Cardiac fibroblast (primary cell): ENCODE measurements at places on chromosomes 7 and 10.

DNA sequence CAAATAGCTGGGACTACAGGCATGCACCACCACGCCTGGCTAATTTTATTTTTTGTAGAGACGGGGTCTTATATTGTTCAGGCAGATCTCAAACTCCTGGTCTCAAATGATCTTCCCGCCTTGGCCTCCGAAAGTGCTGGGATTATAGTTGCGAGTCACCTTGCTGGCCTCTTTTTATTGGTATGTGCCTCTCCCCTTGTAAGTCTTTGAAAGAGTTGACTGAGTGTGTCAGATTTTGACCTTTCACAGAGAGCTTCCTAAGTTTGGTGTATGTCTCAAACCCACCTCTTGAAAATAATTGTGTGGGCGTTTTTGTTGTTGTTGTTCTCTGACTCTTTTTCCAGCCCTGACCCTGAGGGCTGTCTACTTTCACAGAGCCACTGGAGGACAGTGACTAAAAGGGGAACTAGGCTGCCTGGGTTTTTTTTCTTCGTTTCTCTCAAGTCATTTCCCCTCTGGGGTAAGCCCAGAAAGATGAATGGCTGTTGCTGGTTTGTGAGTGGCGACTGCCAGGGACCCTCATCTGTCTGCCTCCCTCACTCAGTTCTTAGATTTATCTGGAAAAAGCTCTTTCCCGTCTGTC is 262.8 kb downstream of the ZEB1 start:
- DNase-seq: peak; percentile 10

DNA sequence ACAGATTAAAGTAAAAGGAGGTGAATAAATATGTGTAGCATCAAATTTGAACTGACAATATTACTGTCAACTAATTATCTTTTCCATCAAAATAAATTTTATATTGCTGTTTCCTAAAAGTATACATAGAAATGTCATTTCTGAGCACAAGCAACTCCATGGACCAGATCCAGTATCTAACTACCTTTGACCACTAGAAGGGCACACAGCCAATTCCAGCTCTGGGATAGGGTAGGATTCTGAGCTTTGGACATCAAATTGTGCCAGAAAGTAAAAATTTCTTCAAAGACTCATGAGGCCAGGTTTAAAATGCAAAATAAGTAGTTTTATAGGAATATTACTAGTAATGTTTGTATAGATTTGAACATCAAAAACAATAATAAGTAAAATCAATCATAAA is 29.7 kb downstream of the AKR1C3 start:
- DNase-seq: no peak

DNA sequence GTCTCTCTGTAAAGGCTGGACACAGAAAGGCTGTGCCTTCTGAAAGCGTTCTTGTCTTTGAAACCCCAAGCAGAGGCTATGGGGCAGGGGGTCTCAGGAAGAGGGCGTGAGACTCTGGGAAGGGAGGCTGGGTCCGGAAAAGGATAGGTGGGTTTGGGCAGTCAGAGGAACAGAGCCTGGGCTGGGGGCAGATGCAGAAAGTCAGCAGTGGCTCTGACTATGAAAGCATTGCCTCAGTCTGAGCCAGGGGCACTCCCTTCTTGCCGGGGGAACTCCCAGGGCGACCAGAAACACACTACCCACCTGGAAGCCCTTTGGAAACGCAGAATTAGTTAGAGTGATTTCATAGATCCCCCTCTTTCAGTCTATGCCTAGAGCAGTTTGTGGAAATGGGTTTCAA is 72.0 kb downstream of the VWA2 start:
- DNase-seq: no peak

GRCh38 chr7:115973406-115973805 is 57.2 kb downstream of the TFEC start:
- peak; percentile 3 for DNase-seq

- no peak for DNase-seq
These were observed 264.6 kb upstream of the BMPER start for GRCh38 chr7:33640741-33641140.

- DNase-seq: no peak
These were observed 12.2 kb downstream of the IGF2BP3 start for GRCh38 chr7:23458044-23458443.

DNA sequence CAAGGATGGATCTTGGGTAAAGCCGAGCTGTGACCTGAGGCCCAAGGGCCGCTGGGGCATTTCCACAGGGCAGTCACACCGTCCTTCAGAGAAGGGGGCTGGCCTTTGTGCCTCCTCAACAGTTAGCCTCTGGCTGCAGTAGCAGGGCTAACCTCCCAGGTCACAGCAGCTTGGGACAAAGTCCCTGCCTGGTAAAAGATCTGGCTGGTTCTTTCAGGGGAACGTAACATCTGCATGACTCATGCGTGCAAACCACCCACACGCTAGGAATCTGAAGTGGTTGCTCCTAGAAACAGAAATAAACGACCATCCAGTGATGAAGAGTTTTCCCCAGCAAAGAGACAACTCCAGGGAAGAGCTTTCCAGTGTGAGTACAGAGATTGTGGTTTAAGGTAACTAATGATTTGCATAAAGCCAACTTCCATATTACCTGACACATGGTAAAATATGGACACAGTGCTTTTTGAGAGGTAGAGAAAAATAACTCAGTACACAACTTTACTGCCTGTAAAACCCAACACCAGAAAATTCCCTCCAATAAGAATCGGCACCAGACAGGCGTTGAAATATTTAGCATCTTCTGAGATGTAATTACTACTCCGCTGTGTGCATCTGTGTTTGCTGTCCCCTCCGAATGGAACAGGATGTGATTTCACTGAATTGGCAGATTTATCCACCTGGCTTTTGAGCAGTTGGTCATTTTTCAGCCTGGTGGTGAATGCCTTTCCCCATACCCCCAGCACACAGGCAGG is 84.9 kb upstream of the ADRB1 start:
- peak; percentile 88 for DNase-seq

DNA sequence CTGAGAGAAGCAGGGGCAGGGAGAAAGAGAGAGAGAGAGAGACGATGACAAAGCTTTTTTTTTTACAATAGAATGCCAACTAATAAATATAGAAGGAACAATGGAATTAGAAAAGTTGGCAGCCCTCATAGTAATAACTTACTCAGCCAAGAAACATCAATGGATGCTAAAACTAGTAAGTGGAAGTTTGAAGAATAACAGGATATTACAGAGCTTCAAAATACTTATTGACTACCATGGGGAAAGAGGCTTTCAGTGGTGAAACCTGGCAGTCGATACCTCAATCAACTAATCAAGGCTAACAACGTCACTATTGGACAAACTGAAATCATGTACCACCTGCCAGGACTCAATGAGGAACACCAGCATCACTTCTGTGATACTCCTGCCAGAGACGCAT is 100.5 kb upstream of the LRRC4 start:
- DNase-seq: peak; percentile 43

GRCh38 chr7:29289156-29290021 is 94.8 kb downstream of the CHN2 start:
- DNase-seq: peak; percentile 44

DNA sequence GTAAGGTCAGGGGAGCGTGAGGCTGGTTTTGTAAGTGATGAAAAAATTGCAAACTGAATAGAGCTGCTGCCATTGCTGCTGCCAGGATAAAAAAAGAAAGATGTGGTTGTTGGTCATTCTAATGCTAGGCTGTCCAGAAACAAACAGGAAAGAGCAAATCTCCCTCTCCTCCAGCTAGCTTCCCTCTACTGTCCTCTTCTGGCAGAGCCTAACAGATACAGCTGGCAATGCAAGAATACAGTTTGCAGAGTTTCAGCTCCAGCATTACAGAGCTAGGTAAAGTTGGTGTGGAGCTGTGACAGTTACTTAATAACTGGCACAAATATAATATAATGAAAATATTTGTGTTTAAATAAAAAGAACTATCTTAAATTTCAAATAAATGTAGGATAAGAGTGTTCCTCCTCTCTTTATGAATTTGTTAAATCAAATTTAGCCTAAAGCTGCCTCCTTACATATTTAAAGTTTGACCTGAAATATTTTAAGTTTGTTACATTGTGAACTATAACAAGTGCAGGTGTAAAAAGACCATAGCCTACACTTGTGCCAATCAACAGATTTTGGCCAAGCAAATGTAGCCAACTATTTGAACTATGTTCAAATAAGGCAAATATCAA is 407.7 kb downstream of the SH2D4B start:
- DNase-seq: no peak

DNA sequence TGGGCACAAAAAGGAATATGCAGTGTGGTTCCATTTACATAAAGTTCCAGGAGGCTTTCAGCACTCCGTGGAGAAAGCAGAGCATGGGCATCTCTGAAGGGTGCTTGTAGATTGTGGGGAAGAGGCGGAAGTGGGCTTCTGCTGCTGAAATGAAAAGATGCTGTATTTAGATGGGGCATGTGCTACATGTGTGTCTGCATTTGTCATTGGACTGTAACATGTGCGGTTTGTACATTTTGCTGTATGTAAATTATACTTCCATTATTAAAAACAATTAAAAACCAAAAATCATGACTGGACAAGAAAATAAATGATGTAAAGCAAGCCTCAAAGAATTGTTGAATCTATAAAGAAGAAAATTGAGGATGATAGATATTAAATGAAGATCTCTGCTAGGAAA is 334.0 kb downstream of the WDR37 start:
- DNase-seq: no peak

- DNase-seq: no peak
These were observed 58.5 kb upstream of the EXOC6 start for GRCh38 chr10:92789786-92790185.

- DNase-seq: peak; percentile 74
These were observed 51.4 kb upstream of the PFKFB3 start for GRCh38 chr10:6151087-6151977.

GRCh38 chr7:101058355-101058754 is 26.9 kb upstream of the TRIM56 start:
- DNase-seq: peak; percentile 64

- peak; percentile 21 for DNase-seq
These were observed 1196.9 kb downstream of the SORCS3 start for GRCh38 chr10:105837951-105838350.

DNA sequence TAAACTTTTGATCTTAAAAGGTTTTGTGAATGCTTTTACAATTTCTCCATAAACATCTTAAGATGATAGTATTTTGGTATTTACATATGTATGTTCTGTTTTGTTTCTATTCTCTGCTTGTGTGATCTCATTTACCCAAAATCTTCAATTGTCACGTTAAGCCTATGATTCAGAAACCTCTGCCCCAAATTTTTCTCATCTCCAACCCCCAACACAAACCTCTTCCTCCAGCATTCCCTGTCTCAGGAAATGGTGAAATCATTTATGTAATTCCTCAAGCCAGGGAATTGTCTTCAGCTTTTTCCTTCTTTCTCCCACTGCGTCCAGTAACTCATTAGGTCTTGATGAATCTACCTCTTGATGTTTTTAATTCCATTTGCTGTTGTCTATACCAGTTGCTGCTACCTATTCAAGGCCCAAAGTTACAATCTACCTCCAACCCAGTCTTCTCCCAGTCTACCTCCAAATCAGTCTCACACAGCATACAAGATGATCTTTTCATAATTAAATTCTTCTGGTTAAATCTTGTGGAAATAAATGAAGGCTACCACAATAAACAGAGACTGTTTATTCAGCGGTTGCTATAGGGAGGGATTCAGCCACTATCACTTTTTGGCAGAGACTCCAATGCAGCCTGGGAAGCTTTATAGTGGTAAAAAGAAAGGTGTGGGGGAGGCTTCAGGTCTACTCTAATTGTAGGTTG is 5.8 kb downstream of the CFAP69 start:
- DNase-seq: peak; percentile 75

GRCh38 chr10:82910301-82910700 is 1035.3 kb downstream of the NRG3 start:
- DNase-seq: no peak

- DNase-seq: no peak
These were observed 30.2 kb downstream of the NOM1 start for GRCh38 chr7:156979711-156980110.

DNA sequence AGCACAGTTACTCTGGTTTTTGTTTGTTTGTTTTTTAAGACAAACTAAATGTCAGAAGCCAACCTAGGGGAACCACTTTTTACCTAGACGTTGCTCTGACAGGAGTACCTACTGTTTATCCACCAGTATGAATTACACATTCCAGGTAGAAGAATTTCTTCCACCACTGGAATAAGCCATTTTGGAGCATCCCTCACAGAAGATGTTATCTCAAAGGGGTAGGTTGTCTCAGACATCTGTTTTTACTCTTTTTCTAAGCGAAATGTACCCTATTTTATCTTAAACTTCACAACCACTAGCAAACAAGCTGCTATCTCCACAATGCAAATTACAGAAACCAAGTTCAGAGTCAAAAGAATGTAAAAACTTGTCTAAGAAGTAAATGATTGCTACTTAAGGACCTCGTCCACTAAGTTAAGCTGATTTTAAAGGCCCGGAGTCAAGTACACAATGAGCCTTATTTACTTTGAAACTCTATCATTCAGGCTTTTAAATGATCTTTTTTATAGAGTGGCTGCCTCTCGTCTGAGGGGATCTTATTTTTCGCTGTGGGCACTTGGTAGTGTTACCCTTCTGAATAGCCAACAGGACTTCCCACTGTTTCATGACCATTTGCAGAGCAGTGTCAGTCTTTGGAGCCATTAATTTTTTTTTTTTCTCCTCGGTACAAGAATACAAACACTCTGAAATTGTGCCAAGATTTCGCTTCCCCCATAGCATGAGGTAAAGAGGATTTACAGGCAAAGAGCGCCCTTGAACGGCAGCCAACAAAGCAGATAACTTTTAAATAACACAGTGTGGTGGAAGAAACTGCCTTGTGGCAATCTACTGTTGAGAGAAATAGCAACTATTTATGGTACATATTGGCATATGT is 15.7 kb upstream of the ARMC3 start:
- peak; percentile 13 for DNase-seq

DNA sequence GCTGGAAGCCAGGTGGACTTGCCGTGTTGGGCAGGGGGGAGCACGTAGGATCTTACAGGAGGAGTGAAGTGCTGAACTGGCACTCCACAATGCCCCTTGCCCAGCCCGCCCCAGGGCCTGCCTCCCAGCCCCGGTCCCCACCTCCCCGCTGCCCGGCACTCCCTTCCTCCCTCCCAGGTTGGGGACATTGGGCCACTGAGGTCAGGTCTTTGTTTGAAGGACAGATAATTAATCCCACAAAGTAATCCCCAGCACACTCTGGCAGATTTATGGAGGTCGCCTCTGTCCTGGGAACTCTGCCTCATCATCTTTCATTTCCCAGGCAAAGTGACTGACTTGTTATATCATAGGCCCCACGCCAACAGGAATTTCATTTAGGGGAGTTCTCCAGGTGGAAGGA is 122.8 kb downstream of the C10orf105 start:
- DNase-seq: no peak
